ENCODE measurements at places on chromosomes 2 and 18.

DNA sequence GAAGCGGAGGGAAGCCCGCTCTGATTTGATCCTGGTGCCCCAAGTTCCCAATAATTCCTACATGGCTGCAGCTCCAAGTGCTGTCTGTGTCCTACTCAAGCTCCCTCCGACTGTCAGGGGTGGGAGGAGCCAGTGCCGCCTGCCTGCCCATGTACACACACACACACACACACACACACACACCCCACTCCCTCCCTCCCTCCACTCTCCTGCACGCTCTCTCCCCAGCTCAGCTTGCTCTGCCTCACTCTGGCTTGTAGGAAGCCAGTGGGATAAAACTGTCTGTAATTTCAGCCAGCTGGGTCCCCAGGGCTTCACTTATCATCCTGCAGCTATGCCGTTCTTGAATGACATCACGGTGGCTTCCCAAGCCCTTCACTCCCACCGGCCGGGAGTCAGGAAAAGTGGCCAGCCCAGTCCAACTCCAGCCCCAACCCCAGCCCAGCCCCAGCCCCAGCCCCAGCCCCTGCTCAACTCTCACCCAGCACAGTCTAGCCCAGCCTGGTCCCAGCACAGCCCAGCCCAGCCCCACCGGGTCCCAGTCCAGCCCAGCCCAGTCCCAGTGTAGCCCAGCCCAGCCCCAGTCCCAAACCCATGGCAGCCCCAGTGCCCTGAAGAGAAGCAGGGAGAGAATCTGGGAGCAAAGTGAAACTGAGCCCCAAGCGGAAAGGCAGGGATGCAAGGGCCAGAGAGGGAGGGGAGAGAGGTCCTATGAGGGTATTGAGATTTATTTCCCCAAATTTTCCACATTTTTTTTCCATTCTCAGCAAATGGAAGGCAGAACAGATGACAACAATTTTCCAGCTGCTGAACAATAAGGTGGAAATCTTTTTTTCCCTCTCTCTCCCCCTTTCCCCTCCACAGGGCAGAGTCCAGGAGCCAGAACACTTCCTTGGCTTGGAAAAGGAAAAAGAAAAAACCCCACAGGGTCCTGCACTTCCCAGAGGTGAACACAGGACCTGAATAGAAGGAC lies 144.0 kb downstream of the TNS1 start:
- no peak for DNase-seq

GRCh38 chr2:190181123-190181669 lies 118.7 kb upstream of the MSTN start:
- DNase-seq, result no peak

DNA sequence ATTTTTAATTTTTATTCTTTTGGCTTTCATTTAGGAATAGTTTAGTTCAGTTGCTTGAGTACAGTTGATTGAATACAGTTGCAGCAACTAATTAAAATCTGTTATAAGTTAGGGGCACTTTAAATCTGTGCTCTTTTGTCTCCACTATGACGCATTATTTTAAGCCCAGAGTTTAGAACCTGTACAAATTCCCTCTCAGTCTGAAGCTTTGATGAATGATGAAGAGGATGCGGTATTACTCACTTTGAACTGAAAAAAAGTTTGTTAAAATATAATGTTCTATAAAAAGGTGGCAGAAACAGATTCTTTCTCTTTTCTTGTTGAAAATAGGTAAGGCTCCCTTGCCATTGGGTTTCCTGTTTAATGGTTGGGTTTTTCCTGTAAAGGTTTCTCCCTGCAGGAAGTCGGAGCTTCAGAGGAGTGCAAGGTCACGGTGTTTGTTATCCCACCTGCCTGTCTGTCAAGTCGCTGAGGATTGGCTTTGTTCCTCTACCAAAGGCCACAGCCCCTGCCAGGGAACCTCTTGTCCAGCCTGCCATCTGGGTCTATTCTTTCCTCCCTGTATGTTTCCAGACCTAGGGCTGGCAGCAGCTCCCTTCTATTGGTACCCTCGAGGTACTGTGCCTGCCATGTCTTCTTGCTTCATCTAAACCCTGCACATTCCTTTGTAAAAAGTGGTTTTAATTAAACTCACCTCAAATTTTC lies 43.8 kb upstream of the FN1 start:
- DNase-seq, result no peak

DNA sequence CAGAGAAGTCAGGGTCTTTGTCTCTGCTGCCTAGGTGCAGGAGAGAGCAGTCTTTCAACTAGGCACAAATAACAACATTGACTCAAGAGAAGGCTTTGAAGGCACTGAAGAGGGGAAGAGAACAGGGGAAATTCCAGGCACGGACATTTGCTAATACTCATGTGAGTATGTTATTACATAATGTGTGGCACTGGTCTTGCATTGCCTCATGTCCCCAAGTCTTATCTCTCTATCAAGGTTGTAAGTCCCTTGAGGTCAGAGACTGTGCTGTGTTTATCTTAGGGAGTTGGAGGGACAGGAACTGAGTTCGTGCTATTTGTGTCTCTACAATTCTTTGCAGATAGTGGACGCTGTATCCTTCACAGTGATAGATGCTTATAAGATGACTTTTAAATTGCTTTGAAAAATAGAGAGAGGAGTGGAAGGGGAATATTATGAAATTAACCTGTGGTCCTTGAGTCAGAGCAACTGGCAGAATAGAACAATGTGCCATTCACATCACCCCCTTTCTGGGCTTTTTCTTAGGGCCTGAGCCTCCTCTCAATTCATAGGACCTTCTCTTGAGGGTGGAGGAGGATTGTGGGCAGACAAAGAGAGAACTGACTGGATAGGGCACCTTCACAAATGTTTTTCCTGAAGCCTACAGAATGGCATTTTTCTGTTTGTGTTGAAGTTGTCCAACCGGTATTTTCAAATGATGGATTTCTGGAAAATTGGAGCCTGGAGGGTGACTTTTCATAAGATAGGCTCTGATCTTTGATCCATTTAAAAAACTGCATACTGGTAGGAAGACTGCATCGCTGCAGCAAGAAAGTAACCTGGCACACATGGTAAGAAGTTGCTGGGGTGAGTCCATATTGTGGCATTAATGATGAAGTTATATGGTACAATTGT lies 96.6 kb upstream of the CXCR4 start:
- no peak for DNase-seq

- DNase-seq, result no peak
These were observed 191.1 kb downstream of the SETBP1 start for GRCh38 chr18:44871771-44872170.

DNA sequence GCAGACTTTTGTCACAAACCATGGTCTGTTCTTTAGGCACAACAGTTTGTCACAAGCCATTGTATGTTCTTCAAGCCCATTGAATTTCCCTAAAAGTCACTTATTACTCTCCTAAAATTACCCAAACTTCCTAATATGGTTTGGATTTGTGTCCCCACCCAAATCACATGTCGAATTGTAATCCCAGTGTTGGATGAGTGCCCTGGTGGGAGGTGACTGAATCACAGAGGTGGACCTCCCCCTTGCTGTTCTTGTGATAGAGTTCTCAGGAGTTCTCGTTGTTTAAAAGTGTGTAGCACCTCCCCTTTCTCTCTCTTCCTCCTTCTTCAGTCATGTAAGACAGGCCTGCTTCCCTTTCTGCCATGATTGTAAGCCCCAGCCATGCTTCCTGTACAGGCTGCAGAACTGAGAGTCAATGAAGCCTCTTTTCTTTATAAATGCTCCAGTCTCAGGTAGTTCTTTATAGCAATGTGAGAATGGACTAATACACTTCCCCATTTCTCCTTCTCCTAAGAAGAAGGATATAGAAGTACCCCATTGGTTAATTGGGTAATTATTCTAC lies 11.2 kb upstream of the GYPC start:
- no peak for DNase-seq

DNA sequence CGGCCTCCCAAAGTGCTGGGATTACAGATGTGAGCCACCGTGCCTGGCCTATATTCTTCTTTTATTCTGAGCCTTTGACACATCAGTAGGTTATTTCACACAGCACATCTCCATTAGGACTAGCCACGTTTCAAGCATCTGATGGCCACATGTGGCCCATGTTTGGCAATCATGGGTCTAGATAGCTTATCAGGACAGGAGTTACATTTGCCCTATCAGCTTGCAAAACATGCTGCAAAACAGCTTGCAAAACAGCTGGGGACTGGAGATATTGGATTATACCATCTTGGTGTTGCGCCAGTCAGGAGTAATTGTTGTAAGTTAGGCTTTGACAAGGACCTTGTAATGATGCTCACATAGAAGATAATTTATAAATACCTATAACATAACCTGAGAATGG lies 94.9 kb downstream of the GBX2 start:
- no peak for DNase-seq

DNA sequence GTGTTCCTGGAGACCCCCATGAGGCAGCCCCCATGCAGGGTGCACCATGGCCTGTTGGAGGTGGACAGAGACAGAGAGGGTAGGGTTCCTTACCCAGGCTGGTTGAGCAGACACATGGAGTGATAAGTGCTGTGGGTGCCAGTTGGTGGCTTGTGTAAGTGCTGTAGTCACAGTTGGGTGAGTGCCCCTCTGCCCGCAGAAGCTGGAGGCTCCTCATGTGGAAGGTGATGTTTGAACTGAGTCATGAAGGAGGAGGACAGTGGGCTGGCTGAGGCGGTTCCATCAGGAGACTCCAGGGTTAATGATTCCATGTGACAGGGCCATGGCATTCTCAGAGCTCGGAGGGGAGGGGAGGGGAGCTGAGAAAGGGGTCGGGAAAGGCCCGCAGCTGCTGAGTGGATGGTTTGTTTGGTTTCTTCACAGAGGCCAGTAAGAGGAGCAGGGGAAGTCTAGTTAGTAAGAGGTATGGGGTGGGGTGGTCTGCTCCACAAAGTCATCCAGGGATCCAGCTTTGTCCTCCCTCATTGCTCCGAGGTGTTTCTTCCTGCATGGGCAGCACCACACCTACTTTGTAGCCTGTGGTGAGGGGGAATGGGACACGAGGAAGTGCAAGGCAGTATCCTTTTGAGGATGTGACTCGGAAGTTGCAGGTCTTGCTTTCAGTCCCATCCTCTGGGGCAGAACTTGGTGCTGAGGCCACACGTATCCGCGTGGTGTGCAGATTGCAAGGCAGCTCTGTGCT lies 13.6 kb downstream of the IMPA2 start:
- no peak for DNase-seq

DNA sequence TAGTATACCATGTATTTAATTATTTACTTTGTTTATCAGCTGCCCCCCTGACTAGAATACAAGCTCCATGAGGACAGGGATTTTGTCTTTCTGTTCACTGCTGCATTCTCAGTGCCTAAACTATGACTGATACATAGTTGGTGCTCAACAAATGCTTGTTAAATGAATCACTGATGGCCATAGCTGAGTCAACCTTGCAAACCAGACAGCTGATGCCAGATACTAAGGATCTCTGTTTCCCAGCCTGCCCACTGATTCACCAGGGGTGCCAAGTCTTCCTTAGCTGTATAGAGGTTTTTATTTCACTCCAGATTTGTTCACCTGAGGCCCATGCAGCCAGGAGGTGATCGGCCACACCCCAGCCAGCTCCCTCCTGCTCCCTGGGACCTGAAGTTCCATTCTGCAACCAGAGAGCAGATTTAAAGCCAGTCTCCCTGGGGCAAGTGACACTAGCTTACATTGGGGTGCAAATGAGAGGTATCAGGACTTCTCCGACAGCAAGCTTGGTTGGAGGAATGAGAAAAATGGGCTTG lies 92.2 kb downstream of the C1QL2 start:
- no peak for DNase-seq

DNA sequence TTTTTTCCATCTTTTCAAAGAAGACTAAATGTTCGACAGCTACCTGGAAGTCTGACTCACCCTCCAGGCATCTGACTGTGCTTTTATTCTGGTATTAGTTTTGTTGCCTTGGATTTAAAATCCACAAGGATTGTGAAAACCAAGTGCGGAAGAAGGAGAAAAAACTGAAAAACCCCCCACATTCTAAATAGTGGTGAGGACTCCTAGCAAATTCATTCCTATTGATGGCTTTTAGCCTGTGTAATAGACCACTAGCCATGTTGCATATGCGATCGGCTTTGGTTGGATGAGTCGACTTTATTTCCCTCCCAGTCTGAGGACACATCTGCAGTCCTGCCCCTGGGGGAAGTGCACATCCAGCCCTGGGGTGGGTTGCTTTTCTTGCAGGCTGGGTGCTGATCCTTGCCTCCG lies 16.9 kb downstream of the LDLRAD4 start:
- DNase-seq, result no peak

- no peak for DNase-seq
These were observed 68.3 kb downstream of the LRPPRC start for GRCh38 chr2:43927442-43927841.

DNA sequence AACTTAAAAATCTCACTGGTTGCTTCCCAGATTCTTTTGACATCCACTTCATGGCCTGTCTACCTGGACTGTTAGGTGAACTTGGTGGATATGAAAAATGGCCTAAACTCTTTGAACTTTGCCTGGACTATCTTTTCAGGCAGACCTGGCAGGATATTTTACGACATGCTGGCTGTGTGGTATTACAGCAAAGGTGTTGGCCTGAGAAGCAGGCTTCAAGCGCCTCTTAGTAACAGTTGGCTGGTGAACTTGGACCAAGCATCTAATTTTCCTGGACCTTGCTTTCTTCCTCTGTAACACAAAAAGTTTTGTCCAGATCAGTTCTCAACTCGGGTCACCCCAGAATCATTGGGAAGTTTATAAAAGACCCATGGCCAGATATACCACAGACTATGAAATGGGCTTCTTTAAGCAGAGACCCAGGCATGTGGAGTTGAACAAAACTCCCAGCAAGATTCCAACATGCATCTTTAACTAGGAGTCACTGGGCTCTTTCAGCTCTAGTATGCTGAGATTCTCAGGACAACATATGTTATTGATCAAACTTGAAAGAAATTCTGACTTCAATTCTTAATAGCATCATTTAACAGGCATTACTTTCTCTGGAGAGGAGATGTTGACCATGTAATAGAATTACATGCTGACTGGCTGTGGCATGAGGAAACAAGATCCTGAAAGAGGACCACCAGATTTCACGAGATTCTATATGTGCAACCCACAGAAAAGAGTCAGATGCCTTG lies 4.4 kb downstream of the LYPD1 start:
- no peak for DNase-seq

GRCh38 chr2:138823666-138824065 lies 43.5 kb upstream of the NXPH2 start:
- DNase-seq, result no peak

GRCh38 chr18:54532222-54532621 lies 58.8 kb upstream of the DYNAP start:
- DNase-seq, result no peak

DNA sequence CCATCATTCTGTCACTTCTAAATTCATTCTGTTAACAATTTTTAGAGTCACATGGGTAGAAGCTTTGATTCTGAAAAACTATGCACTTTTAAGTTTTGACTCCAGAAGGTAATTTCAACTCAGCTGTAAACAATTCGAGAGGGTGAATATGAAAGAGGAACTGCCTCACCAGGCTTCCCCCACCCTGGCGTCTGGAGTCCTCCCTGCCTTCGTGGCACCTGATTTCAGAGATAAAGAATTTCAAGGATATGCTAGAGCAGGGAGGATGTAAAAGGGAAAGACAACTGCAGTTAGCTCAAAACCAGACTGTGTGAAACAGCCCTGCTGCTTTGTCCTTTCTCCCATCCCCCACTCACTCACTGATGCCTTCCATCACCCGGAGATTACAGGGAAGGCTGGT lies 40.7 kb downstream of the ONECUT2 start:
- DNase-seq, result no peak

- no peak for DNase-seq
These were observed 99.3 kb downstream of the GAREM1 start for GRCh38 chr18:32371384-32371783.

- DNase-seq, result no peak
These were observed 569.3 kb downstream of the TDRD15 start for GRCh38 chr2:21693081-21693480.

GRCh38 chr2:99461828-99462483 lies 27.9 kb downstream of the REV1 start:
- DNase-seq, result no peak
